NCI-H187 (cell line): ENCODE measurements at places on chromosomes 16 and 17.
A peak's percentile ranks its signal among the peaks of the same experiment; 100 is the strongest.

GRCh38 chr17:28145348-28145747 is 102.9 kb downstream of the NLK start:
- no peak for DNase-seq

- no peak for DNase-seq
Observed at GRCh38 chr17:16976725-16977550, 5.0 kb upstream of the TNFRSF13B start.

DNA sequence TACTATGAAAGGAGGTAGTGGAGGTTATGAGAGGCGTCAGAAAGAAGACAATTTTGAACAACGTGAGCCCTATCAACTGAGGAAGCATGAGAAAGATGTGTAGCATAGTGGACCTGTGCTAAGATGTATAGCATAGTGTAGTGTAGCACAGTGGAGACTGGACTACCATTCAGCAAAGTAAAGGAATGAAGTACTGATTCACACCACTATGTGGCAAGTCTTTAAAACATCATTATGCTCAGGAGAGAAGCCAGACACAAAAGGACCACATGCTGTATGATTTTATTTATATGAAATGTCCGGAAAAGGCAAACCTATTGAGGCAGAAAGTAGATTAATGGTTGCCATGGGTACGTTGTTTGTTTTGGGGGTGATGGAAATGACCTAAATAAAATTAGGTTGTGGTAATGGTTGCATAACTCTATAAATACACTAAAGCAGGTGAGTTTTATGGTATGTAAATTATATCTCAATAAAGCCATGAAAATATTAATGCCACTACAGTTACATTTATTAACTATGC is 20.4 kb upstream of the XYLT1 start:
- DNase-seq = no peak

DNA sequence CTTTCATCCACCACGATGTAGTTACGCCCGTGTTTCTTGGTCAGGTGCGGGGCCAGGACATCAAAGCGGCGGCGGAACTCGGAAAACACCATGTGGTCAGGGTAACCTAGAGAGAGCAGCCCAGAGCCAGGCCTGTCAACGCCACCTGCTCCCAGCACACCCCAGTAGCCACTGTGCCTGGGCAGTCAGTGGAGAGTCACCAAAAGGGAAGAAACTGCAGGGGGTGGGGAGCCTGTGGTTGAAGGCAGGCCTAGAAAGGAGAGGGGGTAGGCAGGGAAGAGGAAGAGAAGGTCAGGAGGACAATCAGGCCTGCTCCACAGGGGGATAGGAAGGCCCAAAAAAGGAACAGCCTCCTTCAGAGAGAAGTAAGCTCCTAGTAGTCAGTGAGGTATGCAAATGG is 64.1 kb downstream of the PIPOX start:
- DNase-seq = no peak

DNA sequence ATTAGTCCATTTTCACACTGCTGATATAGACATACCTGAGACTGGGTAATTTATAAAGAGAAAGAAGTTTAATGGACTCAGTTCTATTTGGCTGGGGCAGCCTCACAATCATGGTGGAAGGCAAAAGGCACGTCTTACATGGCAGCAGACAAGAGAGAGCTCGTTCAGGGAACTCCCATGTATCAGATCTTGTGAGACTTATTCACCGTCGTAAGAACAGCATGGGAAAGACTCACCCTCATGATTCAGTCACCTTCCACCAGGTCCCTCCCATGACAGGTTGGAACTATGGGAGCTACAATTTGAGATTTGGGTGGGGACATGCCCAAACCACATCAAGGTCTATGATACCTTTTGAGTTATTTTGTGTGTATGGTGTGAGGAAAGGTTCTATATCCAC is 66.9 kb downstream of the METRNL start:
- DNase-seq = no peak

DNA sequence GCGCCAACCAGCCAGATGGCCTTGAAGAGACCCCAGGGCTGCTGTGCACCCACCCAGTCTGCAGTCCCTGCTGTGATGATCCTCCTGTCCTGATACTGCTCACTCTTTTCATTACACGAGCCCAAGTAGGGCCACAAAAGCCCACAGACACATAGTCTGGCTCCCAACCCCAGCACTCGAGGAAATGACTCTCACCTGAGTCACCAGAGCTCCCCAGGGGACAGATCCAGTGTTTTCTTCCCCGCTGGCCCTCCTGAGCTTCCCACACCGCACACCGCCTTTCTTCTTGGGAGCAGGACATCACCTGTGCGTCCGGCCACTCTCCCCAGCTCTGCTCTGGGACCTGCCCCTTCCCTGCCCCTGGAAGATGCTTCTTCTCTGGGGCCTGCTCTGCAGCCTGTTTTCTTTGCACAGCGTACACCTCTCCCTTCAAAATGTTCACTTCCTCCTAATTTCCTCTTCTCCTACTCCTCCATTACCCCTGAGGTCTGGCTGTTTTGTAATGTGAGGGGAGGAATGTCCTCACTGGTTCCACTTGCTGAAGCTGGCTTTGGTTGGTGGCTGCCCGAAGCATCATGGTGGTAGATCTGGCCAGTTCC is 2.0 kb upstream of the SCN4A start:
- DNase-seq = no peak

DNA sequence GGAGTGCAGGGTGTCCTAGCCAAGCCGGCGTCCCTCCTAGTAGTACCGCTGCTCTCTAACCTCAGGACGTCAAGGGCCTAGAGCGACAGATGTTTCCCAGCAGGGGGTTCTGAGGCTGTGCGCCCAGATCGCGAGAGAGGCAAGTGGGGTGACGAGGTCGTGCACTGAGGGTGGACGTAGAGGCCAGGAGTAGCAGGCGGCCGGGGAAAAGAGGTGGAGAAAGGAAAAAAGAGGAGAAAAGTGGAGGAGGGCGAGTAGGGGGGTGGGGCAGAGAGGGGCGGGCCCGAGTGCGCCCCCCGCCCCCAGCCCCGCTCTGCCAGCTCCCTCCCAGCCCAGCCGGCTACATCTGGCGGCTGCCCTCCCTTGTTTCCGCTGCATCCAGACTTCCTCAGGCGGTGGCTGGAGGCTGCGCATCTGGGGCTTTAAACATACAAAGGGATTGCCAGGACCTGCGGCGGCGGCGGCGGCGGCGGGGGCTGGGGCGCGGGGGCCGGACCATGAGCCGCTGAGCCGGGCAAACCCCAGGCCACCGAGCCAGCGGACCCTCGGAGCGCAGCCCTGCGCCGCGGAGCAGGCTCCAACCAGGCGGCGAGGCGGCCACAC is at the start of gene MMP2:
Gene MMP2 (plus strand): TSS at position 372 of the 603 bp plus-strand sequence. CDS start 282 bp downstream, outside the sequence.
- DNase-seq = no peak

DNA sequence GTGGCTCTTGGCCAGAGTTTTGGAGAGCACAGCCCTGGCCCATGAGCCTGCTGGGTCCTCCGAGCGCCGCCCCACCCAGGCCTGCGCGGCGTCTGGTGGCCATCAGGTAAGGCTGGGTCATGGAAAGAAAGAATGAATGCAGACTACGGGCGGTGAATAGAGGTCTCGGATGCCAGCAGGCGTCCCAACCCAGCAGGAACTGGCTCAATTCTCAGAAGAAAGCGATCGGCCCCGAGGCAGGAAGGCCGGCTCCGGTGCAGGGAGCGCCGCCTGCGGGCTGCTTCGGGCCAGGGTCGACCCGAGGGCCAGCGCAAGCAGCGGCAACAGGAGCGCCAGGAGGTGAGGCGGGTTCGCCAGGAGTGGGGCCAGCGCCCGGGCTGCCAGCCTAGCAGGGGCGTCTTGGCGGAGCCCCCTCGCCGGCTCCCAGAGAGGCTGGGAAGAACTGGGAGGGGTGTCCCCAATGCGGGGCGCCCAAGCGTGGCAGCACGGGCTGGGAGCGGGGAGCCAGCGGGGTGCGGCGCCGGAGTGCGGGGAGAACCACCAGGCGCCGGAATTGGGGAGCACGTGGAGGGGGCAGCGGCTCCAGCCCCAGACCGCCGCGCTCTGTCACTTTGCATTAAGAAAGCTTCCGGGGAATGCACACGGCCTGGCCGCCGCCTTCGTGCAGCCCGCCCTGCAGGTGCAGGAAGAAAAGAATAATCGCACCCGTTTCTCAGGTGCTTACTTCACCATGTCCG is 7.1 kb upstream of the TMC5 start:
- DNase-seq = no peak

GRCh38 chr17:64216338-64217248 is 46.5 kb downstream of the TEX2 start:
- no peak for DNase-seq

DNA sequence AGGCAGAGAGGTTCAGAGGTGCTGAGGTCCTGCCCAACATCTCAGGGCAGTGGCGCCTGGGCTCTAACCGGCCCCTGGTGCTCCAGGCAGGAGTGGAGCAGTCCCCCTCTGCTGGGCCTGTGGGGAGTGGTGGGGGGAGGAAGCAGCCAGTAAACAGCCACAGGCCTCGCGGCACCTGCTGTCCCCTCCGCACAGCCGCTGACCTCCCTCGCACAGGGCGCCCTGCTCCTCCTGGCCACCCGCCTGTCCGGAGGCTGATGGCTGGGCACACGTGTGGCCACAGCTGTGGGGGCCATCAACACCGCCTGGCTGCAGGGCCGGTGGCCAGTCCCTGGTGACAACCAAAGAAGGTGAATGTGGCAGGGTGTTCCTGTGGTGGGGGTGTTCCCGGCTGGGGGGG is 36.8 kb upstream of the PABPN1L start:
- no peak for DNase-seq

GRCh38 chr17:61834610-61835009 is 28.7 kb downstream of the BRIP1 start:
- no peak for DNase-seq

GRCh38 chr16:27597361-27597760 is 47.4 kb downstream of the KATNIP start:
- DNase-seq = no peak

DNA sequence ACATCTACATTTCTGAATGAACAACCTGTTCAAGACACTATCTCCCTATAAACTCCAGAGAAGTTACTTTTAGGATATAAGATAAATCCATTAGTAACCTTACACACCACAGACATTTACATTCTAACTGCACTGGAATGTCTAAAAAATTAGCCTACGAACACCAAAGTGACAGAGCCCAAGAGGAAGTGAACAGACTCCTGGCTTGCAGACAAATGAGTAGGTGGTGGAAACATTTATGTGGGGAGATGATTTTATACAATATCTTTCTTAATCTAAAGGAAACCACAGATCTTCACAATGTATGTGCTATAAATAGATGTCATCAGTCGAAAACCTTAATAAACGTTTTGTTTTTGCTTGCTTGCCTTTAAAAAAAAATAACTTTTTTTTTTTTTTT is 18.8 kb downstream of the ZNF652 start:
- DNase-seq = no peak

GRCh38 chr17:75785016-75785890 is 647 bp downstream of the UNK start:
- DNase-seq = peak; percentile 81

- DNase-seq = no peak
Observed at GRCh38 chr16:58862334-58863021, 128.4 kb upstream of the GOT2 start.

DNA sequence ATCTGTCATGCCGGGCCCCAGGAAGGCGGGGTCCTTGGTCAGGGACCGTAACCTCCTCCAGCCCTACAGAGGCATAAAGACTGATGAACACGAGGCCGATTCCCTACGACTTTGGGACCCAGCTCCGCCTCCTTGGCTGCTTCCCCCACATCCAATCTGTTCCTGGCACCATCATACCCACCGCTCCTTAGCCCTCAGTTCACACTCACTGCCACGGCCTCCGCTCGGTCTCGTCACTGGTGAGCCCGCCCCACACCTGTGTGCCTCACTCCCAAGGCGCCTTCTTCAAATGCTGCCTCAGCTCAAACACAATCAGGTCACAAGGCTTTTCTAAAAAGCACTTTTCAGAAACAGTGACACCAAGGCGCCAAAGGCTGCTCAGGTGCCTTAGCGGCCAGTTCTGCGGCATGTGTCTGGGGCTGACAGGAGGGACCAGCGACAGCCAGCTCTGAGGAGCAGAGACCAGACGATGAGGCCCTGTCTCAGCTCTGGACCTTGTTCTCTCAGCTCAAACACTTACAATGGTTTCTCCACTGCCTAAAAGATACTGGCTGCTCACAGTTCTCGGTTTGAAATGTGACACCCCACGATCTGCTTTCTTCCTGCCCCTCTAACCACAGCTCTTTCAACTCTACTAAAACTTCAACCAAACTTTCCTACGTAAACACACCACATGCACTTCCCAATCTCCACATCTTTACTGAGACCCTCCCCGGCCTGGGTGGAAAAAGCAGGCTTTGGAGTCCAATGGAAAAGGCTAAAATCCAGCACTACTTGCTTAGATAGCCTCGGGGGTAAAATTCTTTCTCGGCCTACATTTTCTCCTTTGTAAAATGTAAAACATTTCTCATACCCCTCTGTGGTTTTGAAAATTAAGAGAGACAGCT is 33.2 kb downstream of the CYB5D2 start:
- no peak for DNase-seq
